Stimulated activated CD4-positive, alpha-beta T cell treated with anti-CD3 and anti-CD28 coated beads, Interleukin-12 subunit alpha, Interleukin-12 subunit beta, amount 100 ng/mL, for 4 hours (primary cell): ENCODE measurements at places on chromosomes 12 and 14.

- DNase-seq: no peak
Measured at GRCh38 chr12:79690142-79690637, 574 bp downstream of the PAWR start.

GRCh38 chr12:18753481-18754123, 15.7 kb downstream of the CAPZA3 start:
- no peak for DNase-seq

- no peak for DNase-seq
Measured at GRCh38 chr12:77742631-77743030, 88.1 kb upstream of the NAV3 start.

DNA sequence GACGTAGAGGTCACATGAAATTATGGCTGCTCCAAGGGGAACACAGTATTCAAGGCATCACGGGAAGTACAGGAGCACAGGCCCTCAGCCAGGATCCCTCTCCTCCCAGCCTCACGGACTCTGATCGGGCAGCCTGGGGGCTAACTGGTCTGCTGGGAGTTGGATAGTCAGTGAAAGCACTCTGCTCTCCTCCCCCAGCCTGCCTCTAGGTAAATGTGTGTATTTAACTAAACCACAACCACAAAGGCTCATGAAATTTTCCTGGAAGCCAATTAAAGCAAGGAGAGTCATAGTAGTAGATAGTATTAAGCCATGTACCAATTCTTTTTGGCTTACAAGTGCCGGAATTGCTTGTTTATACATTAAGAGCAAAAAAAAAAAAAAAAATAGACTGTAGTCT, 254.3 kb downstream of the MSRB3 start:
- no peak for DNase-seq

GRCh38 chr14:101113108-101113612, 209.6 kb upstream of the RTL1 start:
- DNase-seq: no peak

- DNase-seq: no peak
Measured at GRCh38 chr12:111316671-111317070, 52.2 kb downstream of the PHETA1 start.

GRCh38 chr12:109430244-109430643, 46.9 kb downstream of the KCTD10 start:
- no peak for DNase-seq

- DNase-seq: no peak
Measured at GRCh38 chr12:106764738-106765137, 9.7 kb upstream of the RIC8B start.

DNA sequence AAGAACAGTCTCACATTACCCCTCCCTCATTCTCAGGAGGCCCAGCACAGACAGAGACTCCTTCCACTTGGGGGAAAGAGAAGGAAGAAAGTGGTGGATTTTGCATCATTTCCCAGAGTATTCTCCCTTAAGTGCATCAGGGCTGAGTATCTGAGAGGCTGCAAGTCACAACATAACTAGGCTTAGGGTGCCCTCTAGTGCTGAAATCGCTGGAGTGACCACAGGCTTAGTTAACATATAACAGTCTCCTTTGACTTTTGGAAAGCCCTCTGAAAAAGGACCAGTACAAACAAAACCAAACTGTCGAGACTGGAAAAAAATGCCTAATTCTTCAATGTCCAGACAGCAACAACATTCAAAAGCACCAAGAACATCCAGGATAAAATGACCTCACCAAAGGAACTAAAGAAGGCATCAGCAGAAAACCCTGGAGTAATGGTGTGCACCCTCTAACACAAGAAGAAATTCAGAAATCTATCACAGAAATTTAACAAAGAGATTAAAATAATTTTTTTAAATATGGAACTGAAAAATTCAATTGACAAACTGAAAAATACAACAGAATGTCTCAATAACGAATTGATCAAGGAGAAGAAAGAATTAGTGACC, 412.3 kb downstream of the RPS29 start:
- no peak for DNase-seq

DNA sequence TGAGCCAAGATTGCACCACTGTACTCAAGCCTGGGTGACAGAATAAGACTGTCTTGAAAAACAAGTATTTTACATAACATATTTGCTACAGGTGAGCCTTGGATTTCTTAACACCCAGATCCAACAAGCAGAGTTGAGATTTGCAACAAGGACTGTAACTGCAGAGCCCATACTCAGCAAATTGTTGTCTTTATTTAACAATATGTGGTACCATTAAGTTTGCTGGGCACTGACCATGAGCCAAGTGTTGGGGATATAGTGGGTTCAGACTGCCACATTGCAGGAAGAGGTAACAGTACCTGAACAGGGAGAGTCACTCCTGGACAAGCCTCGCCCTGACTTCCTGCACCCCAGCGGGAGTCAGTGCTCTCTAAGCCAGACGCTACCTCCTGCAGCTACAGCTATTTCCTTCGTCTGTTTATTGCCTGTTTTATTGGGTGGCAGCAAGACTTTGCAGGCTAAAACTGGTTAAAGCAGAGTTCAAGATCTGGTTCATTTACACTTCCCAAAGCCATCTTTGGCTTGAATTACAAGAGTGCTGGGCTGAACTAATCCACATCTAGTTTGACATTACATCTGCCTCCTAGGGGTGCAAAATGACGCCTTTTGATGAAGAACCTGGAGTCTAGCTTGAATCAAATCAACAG, 12.5 kb downstream of the AHSA1 start:
- DNase-seq: no peak

DNA sequence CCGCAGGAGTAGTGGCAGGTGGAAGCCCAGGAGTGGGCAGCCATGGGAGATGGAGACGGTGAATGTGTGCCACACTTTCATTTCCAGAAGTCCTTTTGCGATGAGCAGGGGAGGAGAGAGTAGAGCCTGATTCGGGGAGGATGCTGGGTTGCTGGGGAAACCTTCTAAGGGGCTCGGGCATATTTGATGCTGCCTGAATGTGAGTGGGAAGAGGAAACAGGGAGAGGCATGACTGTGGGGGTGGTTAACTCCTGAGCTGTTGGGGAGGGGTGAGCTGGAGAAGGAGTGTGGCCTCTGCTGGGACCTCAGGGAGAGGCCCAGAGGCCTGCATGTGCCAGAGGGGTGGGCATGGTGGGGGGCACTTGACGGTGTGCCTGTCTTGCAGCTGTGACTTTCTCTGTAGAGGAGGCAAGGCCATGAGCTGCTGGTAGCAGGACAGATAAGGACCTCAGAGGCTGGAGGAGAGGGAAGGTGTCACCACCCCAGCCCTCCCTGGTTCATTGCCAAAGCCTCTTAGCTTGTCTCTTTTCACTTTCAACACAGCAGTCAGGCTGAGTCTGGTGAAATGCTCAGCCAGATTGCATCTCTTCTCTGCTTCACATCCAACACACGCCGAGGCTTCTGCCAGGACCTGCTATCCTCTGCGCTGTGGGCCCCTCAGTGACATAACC, 11.4 kb downstream of the GLT1D1 start:
- DNase-seq: no peak

- DNase-seq: no peak
Measured at GRCh38 chr12:76341436-76342030, 6.7 kb downstream of the BBS10 start.

DNA sequence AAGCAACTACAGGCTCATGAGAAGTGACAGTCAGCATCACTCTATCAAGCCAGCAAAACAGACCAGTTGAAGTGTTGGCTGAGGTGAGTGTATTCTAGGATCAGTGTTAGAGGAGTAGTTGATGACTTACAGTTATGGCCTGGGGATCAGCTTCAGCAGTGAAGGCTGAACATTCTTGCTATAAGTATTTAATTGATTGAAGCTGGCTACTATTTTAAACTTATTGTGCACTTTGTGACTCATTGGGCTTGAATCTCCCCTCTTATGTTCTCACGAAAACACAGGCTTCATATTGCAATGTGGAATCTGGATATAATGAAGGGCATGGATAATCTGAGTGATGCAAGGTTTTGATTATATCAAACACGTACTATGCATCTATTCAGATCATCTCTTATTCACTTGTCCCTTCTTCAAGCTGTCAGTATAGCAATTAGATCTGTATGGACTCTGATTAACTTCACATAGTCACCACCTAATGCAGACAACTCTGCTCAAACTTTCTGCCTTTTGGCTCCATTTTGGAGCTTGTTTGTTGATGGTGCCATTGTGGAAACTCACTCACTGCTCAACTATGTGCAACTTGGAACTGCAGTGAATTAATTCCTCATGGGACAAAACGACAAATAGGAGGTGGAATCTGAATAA, 309.2 kb downstream of the SLC16A7 start:
- no peak for DNase-seq

DNA sequence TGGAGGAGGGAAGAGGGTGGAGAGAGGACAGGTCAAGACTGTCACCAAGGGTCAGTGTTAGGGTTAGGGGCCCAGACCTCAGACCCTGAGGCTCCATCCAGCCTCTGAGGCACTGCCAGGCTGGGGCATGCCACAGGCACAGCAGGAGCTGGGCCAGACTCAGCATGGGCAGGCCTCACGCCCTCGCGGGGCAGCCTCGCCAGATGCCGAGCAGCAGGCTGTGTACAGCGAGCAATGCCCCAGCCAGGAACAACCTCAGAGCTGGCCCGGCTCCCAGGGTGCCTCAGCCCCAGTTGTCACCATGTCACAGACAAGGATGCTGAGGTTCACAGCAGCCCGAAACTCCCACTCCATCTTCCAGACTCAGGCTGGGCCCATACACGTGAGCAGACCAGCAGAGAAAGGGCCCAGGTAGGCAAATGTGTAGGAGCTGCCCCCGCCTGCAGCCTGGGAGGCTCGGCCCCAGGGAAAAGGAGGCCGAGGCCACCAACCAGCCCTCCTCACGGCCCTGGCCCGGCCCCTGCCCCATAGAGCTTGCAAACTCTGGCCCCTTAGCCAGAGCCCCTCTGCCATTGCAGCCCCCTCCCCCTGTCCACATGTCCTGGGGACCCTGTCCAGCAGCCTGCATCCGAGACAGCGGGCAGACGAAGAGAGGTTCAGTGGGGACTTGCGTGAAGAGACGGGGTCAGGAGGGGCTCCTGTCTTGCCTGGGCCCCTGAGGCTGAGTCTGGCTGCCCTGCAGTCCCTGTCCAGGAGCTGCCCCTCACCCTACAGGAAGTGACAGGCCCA, 7.5 kb downstream of the C14orf180 start:
- no peak for DNase-seq

- DNase-seq: no peak
Measured at GRCh38 chr14:60242429-60242828, 6.6 kb upstream of the PPM1A start.

DNA sequence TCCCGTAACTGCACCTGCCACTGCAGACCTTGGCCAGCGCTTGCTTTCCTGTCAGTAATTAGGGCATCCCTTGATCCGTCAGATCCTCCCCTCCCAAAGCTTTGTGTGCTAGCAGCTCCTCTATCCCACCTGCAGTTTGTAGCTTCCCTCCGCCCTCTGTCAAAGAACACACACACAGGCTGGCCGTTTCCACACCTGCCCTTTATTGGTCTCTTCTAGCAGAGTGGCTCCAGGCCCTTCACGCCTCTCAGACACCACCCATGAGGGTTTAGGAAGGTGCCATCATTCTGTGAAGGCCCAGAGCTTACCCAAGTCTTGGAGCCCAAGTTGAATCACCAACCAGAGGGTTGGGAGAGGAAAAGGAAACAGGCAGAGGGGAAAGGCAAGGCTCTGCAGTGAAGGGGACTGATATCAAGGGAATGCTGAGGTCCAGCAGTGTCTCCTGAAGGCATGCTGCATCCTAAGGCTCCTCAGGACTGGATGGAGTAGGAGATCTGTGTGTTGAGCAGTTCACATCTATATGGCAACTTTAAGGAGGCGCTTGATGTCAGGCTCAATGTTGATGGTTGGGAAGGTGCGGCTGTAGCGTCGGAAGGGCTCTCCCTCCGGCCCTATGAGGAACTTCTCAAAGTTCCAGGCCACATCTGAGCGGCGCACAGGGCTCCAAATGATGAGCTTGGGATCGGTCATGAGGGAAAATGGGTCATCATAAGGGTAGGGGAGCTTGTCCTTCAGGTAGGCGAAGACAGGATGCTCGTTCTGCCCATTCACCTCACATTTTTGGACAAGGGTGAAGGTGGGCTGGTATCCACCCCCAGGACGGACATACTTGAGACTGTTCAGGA, 3.4 kb downstream of the GPX2 start:
- no peak for DNase-seq

- DNase-seq: peak; percentile 94
Measured at GRCh38 chr14:105045710-105046326, 19.4 kb downstream of the GPR132 start.

GRCh38 chr14:93733631-93734030, 54.7 kb downstream of the PRIMA1 start:
- no peak for DNase-seq

DNA sequence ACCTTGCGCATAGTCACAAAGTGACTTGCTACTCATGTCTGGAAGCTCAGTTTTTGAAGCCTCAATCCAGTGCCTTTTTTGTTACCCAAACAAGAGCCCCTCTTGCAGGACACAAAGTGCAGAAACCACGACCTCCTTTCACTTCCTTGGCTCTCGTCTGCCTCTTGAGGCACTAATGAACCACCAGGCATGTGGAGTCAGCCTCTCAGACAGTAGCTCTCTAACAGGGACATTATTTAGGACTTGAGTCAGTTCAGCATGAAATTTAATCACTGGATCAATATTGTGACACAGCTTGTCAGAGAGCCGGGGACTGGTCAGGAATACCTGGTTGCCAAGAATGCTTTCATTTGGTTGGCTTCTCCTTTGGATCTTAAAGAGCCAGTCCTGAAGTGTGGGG, 46.7 kb downstream of the HSPB8 start:
- no peak for DNase-seq

DNA sequence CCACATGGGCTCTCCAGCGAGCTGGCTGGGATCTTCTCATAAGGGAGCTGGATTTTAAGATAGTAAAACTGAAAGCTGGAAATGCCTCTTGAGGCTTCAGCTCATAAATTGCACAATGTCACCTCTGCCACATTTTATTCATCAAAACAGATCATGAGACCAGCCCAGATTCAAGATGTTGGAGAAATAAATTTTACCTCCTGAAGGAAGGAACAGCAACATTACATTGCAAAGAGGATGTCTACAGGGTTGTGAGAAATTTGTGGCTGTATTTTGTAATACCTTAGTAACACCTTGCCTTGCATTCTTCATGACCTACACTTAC, 43.1 kb upstream of the KRR1 start:
- no peak for DNase-seq

- no peak for DNase-seq
Measured at GRCh38 chr12:94033784-94034183, 114.6 kb upstream of the PLXNC1 start.

DNA sequence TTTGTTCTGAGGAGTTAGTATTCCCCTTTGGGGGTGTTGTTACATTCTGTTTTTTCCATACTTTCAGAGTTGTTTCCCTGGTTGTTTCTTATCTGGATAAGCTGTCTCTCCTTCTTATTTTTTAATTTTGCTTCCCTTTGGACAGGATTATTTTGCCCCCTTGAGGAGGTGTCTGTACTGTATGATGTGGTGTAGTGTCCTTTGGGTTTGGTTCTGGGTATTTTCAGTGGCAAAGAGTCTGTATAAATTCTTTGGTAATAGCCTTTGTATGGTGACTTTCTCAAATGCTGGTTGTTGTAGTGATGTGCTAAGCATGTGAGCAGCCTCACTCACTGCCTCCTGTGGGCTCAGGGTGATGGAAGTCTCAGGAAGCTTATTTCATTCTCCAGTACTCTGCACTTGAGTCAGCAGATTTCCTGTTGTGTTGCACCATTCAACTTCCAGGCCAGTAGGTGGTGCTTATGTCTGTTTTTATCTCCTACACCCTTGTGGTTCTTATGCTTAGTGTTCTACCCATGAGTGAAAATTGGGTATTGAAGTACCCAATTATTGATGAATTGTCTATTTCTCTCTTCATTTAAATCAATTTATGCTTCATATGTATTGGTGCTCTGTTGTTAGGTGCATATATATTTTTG, 103.3 kb upstream of the PMCH start:
- no peak for DNase-seq
